ENCODE measurements at places on chromosomes 7 and 10.

GRCh38 chr7:128435327-128435686, 20.4 kb upstream of the HILPDA start:
- DNase-seq, result no peak

- DNase-seq, result no peak
Observed at GRCh38 chr7:36878288-36878687, 154.0 kb upstream of the AOAH start.

DNA sequence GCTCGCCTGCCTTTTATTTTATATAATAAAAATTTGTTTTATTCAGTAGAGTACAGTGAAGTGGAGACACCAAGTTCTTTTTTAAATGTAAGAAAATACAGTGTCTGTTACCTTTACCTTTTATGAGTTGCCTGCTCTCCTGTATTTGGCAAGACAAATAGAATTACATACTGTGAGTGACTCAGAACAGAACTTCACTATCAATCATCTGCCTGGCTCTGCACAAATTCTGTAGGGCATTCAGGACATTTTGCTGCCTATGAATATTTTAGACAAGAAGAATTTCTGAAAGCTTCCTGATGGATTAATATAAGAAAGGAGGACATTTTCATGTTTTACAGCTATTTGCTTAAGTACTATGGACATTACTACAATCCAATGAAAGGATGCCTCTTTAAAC, 135.4 kb upstream of the PHF14 start:
- no peak for DNase-seq

DNA sequence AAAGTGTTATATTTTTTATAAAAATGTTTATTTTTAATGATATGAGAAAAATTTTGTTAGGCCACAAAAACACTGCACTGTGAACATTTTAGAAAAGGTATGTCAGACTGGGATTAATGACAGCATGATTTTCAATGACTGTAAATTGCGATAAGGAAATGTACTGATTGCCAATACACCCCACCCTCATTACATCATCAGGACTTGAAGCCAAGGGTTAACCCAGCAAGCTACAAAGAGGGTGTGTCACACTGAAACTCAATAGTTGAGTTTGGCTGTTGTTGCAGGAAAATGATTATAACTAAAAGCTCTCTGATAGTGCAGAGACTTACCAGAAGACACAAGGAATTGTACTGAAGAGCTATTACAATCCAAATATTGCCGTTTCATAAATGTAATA, 64.8 kb upstream of the CAPZA2 start:
- DNase-seq, result no peak

- DNase-seq, result no peak
Observed at GRCh38 chr10:66999762-67000545, 74.1 kb downstream of the LRRTM3 start.

- no peak for DNase-seq
Observed at GRCh38 chr7:39125846-39126245, 148.1 kb downstream of the POU6F2 start.

GRCh38 chr7:150417239-150417638, 33.2 kb upstream of the GIMAP8 start:
- DNase-seq, result no peak

DNA sequence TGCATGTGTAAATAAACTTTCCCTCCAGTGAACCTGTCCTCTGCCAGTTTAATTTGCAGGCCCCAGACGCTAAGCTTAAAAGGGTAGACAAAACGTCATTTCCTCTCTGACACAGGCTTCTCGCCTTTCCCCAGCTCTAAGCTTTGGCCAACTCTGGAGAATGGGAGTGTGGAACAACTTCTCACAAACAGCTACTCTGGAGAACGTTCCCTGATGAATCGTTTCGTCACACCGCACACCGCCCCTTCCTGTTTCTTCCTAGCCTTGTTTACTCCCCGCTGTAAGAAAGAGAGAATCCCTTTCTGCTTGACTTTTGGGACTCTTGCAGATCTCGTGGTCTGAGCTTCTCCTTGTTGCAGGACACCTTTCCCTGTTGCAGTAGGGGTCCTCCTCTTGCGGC, 564.2 kb downstream of the TCERG1L start:
- DNase-seq, result no peak

- DNase-seq, result no peak
Observed at GRCh38 chr10:122258136-122259074, 12.7 kb upstream of the BTBD16 start.

GRCh38 chr10:70317943-70318318, 34.1 kb upstream of the NPFFR1 start:
- DNase-seq, result no peak

GRCh38 chr10:99850021-99850766, 67.8 kb downstream of the ABCC2 start:
- DNase-seq, result no peak

DNA sequence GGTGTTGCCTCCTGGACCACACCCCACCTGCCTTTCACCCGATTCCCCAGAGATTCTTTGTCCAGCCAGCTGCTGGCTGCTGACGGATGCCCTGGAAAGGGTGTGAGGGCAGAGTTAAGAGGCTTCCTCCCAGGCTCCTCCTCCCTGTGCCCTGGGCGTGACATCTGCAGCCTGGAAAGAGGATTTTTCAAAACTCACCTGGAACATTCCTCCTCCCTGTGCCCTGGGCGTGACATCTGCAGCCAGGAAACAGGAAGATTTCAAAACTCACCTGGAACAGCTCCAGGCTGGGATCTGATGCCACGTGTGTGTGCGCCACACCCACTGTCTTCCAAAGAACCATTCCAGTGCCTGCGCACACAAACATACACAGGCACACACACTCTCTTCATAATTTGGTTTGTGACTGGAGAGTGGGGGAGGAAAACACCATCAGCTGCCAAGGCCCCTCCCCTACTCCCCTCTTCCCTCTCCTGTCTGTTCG, 5.2 kb downstream of the MARVELD1 start:
- DNase-seq, result no peak

DNA sequence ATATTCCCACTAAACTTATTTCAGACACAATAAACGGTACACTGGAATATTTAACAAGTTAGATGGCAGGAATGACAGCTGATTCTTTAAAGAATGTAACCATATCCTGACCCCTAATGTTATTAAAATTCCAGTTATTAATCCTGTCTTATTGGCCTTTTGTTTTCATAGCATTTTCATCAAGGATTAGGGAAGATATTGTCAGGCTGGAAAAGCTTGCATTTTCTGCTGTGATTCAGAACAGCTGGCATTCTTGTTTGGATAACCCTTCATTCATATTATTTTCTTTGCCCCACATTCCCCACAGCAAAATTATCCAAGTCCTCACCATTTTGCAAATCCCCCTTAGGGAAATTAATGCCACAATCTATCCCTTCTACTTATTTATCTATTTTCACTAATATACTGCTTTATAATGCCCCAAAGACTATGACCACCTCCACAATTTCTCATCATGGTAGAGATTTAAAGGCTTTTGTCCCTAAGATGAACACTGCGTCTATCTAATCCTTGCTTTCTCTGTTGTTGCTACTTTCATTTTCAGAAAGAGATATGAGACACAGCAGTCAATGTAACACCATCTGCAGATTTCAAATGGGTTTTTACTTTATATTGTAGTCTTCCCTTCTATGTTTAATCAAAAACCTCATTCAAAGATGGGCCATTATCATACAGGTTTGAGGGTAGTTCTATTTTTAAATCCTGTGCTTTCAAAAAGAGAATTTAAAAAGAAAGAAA, 475.1 kb downstream of the PARD3 start:
- no peak for DNase-seq

DNA sequence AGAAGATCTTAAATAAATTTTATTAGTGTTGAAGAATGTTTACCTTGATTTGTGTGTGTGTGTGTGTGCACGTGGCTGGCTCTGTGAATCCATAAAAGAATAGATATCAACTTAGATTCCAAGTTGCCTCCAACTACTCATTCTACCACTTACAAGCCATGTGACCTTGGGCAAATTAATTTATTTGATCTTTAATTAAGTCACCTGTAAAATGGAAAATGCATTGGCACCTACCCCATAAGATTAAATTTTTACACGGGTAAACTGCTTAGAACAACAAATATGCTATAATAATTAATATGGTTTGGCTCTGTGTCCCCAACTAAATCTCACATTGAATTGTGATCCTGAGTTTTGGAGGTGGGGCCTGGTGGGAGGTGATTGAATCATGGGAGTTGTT, 604.9 kb upstream of the NRG3 start:
- no peak for DNase-seq

DNA sequence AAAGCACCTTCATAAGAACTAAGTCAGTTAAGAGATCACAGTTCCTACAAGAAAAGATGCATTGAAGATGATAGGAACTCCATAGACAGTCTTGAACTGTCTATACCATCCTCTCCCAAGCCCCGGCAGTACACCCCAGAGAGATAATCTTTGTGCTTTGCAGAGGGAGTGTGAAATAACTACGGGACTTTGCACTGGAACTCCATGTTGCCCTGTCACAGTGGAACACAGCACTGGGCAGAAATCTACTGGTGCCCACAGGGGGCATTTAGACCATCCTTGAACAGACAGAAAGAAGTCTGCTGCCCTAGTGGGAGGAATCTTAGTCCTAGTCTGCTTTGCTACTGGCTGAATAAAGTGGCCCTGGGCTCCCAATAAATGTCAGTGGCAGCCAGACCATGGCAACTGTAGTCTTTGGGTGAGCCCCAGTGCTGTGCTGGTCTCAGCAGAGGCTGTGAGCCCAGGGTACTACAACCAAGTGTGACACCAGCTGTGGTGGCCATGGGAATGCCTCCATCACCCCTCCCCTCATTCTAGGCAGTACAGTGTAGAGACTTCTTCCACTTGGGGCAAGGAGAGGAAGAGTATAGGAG, 107.7 kb upstream of the TMEM168 start:
- no peak for DNase-seq

DNA sequence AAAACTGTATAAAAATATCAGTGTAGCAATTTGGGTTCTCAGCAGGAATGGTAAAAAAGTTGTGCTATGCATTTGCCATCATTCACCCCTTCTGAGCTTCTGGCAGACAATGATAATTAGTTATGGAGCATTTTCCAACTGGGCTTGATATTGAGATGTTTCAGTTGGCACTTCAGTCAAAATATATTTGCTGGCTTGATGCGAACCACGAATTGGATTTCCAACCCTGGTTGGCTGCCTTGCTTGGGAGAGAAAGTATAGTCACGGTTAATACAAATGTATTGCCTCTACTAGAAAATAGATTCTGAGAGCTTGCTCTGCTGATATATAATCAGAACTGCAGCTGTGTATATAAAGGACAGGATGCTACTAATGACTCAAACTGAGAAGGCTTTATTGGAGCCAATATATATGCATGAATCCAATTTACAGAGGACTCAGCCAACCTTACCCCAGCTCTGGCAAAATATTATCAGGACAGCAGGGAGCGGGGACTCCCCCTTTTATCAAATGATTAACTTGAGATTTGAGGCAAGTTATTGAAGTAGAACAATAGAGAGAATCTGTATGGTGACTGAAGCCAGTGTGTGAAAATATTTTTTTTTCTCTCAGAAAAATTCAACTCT, 219.8 kb upstream of the SMIM30 start:
- DNase-seq, result no peak
